ENCODE measurements at places on chromosomes 3 and 15.

GRCh38 chr3:141055136-141055535, 4.0 kb downstream of the SPSB4 start:
- no peak for DNase-seq

DNA sequence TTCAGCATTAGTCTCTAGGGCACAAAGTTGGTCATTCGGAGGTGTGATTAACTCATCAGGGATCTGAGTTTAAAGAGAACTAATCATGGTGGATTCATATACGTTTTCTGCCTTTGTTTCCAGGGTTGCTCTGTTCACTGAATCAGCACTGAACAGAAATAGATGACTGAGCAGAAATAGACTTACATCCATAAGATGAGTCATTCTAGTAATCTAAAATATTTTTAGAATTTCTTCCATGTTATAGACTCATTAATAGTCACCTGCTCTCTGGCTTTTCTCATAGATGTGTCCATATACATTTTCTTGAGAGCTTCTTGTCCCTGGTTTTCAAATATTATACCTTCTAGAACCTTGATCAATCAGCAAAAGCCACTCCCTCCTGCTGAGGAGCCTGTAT, 837.6 kb upstream of the DPPA4 start:
- no peak for DNase-seq

DNA sequence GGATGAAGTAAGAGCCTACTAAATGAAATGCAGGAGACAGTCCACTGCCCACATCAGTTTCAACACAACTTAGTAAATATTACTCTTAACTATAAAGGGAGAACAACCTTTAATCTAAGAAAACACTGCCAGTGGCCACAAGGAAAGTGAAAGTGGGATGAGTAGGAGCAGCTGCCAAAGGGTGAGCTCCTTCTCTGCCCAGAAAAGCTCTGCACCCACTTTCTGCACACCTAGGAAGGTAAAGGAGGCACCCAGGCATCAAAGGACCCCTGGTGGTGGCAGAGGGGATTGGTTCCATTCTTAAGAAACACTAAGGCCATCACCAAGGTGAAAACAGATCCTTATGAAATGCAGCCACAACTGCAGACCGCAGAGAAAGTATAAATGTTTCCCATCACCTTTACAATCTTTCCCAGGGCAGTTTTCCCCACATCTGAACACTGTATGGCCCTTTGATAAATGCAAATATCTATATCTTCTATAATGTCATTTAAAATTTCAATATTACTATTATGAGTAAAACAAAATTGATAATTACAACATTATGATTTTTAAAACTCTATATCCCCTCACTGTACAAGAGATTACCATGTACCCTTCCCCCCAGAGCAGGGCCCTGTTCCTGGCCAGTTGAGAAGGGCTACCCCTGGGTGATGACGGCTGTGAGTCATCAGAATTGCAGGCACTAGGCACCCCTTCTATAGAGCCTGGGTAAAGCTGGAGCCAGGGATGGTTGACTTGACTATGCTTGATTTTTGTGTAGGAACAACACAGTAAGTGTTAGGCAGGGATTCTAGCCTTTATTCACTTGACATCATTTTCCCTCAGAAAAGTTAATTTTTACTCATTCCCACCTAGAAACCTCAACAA, 92.0 kb downstream of the SNRK start:
- peak; percentile 66 for DNase-seq

GRCh38 chr3:141070727-141071357, 19.7 kb downstream of the SPSB4 start:
- peak; percentile 65 for DNase-seq

DNA sequence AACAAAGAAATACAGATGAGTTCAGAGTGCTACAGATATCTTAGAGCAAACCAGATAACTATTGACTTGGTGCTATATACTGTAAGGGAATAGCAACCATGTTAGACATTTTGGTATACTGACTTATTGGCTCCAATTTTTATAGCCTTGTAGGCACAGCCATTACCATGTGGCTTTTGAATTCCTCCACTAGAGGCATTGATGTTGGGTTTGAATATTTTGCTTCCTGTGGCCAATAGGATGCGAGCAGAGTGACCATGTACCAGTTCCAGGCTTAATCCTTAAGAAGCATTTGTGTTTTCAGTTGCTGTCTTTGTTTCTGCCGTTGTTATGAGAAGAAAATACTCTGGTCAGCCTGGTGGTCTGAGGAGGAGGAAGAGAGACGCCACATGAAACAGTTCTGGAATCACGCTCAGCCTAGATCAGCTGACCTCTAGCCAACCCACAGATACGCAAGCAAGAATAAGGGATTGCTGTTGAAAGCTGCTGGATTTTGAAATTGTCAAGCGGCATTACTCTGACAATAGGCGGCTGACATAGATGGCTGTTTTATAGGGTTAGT, 109.4 kb upstream of the TNIK start:
- no peak for DNase-seq
